ENCODE measurements at places on chromosomes 16 and 17.
A peak's percentile ranks its signal among the peaks of the same experiment; 100 is the strongest.

- DNase-seq, result no peak
These were observed 38.6 kb downstream of the CREBBP start for GRCh38 chr16:3841729-3842508.

GRCh38 chr17:68176718-68177117, 71.1 kb upstream of the AMZ2 start:
- no peak for DNase-seq

- peak; percentile 48 for DNase-seq
These were observed 6.7 kb downstream of the CBX8 start for GRCh38 chr17:79789943-79790804.

GRCh38 chr17:31740611-31741082, 118.4 kb downstream of the COPRS start:
- DNase-seq, result no peak

DNA sequence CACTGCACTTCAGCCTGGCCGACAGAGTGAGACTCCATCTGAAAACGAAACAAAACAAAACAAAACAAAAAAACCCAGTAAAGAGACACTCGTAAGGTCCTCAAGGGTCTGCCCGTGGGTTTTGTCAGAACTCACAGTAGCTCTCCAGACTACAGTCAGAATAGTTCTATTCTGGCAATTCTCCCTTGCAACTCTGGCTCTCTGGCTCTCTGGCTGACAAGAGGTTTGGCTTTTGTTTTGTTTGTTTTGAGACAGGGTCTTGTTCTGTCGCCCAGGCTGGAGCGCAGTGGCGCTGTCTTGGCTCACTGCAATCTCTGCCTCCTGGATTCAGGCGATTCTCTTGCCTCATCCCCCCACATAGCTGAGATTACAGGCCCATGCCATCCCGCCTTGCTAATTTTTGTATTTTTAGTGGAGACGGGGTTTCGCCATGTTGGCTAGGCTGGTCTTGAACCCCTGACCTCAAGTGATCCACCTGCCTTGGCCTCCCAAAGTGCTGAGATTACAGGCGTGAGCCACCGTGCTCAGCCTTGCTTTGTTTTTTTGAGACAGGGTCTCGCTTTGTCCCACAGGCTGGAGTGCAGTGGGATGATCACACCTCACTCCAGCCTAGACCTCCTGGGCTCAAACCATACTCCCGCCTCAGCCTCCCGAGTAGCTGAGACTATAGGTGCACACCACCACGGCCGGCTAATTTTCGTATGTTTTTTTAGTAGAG, 20.5 kb upstream of the CHP2 start:
- no peak for DNase-seq

DNA sequence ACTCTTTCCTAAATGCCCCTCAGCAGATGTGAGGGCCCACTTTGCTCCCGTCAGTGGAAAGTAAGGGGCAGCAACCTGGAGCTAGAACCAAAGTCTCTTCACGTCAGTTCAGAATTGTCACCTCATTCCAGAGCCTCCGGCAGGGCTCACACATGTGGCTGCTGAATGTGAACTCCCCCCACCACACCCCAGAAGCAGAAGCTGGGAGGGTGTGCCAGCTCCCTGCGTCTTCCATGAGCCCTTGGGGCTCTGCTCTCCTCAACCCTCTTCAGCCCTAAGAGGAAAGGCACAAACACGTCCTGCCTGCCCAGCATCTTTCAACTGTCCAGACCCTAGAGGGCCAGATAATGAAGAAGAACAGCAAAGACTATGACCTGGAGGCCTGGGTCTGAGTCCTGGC, 105.3 kb downstream of the SALL1 start:
- no peak for DNase-seq
